ENCODE measurements at places on chromosomes 1 and 21.
A peak's percentile ranks its signal among the peaks of the same experiment; 100 is the strongest.

- no peak for DNase-seq
Observed at GRCh38 chr1:6426277-6426971, 1.8 kb downstream of the ESPN start.

- no peak for DNase-seq
Observed at GRCh38 chr1:161217831-161218230, 2.7 kb downstream of the FCER1G start.

DNA sequence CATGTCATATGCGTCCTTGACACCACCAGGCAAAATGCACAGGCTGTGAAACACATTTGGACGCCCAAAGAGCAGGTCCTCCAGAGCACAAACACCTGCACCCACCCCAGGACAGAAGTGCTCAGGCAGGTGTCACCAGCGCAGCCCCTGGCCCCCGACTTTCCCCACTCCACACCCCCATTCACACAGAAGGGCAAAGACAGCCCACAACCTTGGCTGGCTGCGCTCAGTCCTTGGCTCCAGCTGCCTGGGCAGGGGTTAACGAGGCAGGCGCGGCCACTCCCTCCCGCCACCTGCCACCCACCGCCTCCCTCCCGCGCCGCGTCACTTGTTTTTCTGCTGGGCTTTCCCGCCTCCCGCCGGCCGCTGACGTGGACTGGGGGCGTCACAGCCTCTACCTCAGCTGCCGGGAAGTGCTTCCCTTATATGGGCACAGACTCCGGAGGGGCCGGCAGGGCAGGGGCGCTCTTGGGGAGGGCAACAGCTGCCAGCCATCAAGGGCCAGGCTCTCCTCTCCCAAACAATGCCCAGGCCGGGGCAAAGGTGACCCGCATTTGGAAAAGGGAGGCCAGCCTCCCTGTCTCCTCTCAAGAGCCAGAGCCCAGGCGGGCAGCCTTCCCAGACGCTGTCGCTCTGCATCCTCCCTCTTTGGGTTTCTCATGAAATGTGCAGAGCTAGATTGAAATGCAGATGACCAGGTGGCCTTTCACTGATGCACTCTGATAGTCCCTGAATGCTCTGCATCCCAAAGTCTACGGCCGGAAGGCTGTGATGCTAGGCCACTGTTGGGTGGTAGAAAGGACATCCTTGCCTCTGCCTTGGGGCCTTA is 14.8 kb upstream of the BTG2 start:
- peak; percentile 97 for DNase-seq

DNA sequence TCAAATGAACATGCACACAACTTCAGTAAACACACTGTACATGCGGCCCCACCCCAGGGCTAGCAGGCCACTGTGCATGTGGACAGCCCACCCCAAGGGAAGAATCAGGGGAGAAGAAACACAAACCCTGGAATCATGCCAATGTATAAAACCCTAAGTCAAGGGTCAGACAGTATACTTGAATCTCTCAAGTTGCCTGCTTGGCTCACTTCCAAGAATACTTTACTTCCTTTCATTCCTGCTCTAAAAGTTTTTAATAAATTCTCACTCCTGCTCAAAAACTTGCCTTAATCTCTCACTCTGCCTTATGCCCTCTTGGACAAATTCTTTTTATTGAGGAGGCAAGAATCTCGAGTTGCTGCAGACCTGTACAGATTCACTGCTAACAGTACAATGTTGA is 231.2 kb upstream of the CACYBP start:
- no peak for DNase-seq

DNA sequence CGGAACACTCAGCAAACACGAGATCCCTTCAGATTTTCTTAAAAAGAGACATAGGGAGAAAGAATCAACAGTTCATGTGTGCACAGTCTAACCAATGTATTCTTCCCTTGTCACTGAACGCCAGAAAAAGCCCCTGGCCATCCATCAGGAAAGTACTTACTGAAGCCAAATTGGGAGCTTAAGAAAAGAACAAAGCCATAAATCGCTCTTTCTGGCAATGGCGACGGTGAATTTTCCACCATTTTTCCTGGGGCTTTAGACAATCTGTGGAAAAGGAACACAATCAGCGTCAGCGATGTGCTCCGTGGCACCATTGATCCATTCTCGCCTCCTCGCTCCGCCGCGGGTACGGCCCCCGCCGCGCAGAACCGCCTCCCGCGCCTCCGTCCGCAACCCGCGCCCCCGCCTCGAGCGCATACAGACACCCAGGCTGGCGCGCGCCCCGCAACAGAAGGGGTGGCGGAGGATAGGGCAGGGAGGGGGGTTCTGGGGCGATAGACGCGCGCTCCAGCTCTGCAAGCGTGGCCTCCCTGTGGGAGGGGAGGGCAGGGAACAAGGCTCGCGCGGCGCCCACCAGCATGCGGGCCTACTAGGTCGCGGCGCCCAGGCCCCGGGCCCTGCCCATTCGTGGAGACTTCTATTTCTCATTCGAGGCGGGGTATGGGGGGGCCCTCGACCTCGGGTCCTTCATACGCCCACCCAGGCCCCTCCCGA is 440 bp downstream of the PIGP start:
- DNase-seq: peak; percentile 92

- no peak for DNase-seq
Observed at GRCh38 chr1:172477216-172477615, 33.3 kb upstream of the PIGC start.

DNA sequence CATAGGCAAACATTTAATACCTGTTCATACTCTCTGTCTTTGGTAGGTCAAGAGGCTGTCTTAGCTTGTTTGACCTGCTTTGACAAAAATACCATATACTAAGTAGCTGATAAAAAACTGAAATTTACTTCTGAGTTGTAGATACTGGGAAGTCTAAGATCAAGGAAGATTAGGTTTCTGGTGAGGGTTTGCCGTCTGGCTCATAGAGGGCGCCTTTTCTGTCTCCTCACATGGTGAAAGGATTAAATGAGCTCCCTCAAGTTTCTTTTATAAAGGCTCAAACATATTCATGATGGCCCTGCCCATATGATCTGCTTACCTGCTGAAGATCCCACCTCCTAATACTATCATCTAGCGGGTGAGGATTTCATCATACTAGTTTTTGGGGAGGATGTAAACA is 1076.1 kb upstream of the NCAM2 start:
- no peak for DNase-seq

DNA sequence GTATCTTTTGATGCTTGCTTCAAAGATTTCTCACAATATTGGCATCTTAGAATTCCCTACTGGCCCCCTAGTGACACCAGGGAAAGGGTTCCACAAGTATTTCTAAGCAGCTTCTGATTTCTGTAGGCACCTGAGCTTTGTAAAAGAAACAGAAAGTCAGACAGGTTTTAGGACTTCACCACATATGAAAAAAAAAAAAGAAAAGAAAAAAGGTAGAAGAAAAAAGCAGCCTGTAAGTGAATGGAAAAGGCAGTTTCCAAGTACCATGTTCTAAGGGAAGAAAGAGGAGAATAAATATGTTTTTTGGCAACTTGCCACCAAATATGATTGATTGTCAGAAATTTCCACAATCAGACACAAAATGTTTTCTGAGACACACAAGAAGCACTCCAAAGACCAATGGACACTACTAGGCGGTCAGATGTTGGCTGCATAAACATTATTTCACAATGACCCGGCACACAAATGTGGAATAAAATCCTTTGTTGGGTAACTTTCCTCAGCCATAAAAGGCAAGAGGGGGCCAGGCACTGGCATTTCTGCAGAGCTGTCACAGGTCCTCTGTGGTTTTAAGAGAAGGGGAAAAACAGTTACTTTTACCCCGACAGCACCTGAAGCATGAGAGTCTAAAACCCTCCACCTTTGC is 12.7 kb upstream of the CPLANE2 start:
- no peak for DNase-seq

- DNase-seq: no peak
Observed at GRCh38 chr1:21027805-21028204, 148.9 kb downstream of the EIF4G3 start.

GRCh38 chr1:116808200-116808847 is 54.1 kb downstream of the CD2 start:
- no peak for DNase-seq

GRCh38 chr1:64043976-64044375 is 159.4 kb upstream of the UBE2U start:
- no peak for DNase-seq

GRCh38 chr1:232737917-232738316 is 67.3 kb upstream of the MAP10 start:
- DNase-seq: no peak

- no peak for DNase-seq
Observed at GRCh38 chr1:56958526-56958925, 7.3 kb downstream of the C8B start.

DNA sequence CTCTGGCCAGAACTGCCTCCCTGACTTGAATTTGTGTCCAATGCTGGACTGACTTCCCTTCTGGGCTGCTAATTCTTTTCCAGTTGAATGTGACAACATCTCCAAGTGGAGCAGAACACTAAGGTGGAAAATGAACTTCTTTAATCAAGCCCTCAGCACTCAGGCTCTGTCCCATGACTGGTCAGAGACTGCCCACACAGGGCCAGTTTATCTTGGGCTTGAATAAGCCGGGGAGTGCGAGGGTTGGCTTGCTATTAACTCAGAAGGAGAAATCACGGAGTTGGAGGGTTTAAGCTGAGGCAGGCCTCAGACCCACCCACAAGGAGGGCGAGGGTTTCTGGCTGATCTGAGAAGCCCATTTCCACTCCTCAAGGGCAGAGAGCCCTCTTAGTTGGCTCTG is 12.4 kb downstream of the KCNA10 start:
- DNase-seq: no peak

- no peak for DNase-seq
Observed at GRCh38 chr1:59156526-59157199, 140.2 kb upstream of the FGGY start.

DNA sequence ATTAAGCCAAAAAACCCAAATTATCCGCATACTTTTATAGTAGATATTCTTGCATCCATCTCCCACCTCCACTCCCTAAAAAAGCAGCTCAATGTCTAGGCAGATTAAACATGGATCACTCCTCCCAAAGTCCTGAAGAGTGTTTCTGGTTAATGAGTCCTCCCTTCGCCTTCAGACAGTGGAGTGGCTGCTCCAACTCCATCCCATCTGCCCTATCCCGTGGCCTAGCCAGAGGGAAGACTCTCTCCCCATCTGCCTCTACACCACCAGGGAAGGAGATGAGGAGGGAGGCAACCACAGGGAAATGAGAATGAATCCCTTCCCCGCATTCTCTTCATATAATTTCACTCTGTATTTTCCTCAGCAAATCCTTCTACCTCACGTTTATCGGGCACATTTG is 103.8 kb downstream of the SLC45A1 start:
- no peak for DNase-seq

DNA sequence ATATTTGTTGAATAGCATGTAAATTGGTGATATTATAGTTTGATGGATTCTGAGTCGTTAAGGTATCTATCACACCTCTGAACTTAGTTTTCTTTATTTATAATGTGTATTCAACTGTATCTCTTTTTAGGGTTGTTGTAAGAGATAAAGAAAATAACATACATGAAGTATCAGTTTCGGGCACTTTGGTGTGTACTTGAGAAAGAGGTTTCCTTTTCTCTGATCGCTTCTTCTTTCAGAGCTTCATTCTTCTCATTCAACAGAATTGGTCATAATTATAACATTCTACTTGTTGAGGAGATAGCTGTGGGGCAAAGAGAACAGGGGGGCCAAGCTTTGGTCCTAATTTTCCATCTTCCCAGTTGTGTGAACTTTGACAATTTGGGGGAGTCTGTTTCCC is 508.0 kb downstream of the PLPP3 start:
- DNase-seq: no peak

GRCh38 chr1:65009724-65010420 is 43.5 kb upstream of the JAK1 start:
- no peak for DNase-seq

DNA sequence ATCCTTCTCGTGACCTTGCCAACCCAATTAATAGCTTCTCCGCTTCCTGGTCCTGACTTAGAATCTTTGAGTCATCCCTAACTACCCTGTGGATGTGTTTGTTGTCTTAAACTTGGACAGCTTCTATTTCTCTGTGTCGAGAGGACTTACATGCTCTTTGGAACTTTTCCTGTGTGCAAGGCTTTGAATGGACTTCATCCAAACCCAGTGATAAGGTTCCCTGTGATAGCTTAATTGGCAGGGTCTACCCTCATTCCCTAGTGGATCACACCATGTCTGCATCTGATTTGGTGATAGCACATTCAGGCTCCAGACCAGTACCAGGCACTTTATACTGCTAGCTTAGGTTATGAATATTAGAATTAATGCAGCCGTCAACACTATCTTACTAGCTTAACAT is 378.2 kb upstream of the KAZN start:
- DNase-seq: no peak

DNA sequence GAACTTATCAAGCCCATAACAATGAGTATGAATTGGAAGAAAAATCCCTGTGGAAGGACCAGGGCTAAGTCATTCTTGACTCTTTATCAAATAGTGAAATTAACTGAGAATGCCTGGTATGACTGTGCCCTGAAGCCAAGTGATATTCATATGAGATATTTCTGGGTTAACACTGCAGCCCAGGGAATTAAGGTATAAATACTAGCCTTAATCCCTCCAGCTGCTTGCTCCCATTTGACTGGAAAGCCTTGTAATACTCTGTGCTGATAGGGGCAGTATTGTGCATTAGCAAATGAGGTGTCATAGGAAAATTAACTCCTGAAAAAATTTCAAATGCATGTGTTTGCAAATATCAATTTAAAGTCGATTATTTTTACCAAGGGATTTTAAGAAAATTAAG is 568.8 kb downstream of the LMO4 start:
- DNase-seq: no peak

GRCh38 chr21:45997205-45997494 is 15.6 kb downstream of the COL6A1 start:
- peak; percentile 50 for DNase-seq

DNA sequence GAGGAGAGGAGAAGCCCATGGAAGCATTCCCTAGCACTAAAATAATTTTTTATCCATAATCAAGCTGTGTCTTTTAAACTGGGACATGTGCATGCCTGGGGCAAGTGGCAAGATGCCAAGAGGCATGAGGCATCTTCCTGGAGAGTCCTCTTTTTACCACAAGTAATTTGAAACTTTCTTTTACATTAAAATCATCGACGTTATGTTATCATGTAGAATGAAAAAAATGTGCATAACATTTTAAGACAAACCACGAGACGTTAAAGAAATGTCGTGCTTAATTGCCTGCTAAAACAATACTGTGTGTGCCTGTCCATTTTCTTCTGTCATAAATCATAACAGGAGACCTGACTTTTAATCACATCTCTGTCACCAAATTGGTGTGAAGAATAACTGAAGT is 1.5 kb downstream of the STYXL2 start:
- peak; percentile 55 for DNase-seq

GRCh38 chr1:14759843-14760242 is 161.4 kb downstream of the KAZN start:
- DNase-seq: no peak
